ENCODE measurements at places on chromosomes 2 and 18.

DNA sequence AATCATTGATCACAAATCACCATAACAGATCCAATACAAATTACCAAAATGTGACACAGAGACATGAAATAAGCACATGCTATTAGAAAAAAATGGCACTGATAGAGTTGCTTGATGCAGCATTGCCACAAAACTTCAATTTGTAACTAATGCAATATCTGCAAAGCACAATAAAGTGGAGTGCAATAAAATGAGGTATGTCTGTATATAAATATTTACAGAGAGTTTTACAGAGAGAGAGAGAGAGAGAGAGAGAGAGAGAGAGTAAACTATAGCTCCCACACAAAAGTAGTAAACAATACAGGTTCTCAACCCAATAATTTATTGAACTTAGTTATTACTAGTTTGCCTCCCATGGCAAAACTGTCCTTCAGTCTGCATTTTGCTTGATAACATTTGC, 1807.0 kb downstream of the SUCLG1 start:
- no peak for DNase-seq

DNA sequence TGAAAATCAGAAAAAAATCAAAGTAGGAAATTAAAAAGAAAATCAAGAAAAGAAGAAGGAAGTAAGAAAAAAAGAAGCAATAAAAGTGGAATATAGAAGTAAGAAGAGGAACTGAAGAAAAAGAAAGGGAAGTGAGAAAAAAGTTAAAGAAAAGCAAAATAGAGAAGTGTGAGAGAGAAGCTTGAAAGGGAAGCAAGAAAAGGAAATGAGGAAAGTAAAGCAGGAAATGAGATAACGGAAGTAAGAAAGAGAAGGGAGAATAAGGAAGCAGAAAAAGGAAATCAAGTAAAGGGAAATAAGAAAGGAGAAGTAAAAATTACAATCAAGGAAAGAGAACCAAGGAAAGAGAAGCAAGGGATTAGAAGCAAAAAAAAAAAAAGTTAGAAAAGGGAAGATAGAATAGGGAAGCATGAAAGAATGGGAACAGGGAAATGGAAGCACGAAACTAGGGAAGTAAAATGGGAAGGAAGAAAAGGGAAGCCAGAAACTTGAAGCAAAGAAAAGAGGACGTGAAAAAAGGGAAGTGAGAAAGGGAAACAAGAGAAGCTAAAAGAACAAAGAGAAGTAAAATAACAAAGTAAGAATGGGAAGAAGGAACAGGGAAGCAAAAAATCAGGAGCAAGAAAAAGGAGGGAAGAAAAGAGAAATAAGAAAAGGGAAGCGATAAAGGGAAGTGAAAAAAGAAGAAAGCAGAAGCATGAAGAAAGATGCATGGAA, 243.3 kb upstream of the NCKAP5 start:
- no peak for DNase-seq

DNA sequence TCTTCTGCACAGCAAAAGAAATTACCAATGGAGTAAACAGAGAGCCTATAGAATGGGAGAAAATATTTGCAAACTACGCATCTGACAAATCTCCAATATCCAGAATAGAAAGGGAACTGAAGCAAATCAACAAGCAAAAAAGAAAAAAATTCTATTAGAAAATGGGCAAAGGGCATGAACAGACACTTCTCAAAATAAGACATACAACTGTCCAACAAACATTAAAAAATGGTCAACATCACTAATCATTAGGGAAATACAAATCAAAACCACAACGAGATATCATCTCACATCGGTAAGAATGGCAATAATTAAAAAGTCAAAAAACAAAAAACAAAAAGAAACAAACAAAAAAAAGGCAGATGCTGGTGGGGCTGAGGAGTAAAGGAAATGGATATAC, 356.4 kb downstream of the ADCYAP1 start:
- no peak for DNase-seq

GRCh38 chr18:52287151-52287550, 52.8 kb upstream of the DCC start:
- DNase-seq: no peak

GRCh38 chr18:34131006-34131405, 93.7 kb downstream of the NOL4 start:
- no peak for DNase-seq

- DNase-seq: no peak
Observed at GRCh38 chr2:29462293-29462692, 347.1 kb downstream of the CLIP4 start.

DNA sequence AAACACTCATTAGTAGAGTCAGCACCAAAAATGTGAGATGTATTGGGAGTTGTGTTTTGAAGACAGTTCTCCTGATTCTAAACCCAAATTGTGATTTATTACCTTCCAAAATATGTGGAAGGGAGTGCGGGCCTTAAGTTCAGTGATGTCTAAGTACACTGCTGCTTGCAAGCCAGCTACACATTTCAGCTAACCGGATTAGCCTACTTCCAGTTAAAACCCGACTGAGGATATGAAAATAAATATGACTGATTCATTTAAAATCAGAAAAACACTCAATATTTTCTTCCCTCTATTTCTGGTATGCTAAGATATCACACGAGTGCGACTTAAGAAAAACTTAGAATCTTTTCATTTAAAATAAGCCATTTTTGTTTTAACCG, 907 bp downstream of the FHL2 start:
- DNase-seq: no peak

GRCh38 chr2:109726379-109727270, 67.5 kb upstream of the RGPD5 start:
- DNase-seq: no peak

GRCh38 chr18:8229787-8230186, 379.4 kb upstream of the RAB12 start:
- DNase-seq: no peak

DNA sequence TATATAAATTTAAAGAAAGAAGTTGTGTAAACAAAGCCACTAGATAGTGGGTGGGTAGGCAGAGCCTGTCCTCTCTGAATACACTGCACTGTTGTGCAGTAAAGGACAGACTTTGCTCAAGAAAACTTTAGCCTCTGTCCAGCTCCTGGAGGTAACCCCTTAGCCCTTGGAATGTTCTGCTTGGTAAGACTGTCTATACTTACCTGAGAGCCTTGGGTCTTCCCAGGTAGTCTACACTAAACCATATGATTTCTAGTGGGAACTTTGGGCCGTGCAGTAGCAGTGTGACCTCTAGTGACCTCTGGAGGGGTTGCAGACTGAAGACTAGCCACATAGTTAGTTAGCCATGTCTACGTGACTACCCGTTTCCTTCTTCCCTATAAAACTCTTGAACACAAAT, 678.3 kb upstream of the NRXN1 start:
- DNase-seq: no peak

GRCh38 chr18:79662034-79662433, 17.6 kb upstream of the CTDP1 start:
- no peak for DNase-seq

DNA sequence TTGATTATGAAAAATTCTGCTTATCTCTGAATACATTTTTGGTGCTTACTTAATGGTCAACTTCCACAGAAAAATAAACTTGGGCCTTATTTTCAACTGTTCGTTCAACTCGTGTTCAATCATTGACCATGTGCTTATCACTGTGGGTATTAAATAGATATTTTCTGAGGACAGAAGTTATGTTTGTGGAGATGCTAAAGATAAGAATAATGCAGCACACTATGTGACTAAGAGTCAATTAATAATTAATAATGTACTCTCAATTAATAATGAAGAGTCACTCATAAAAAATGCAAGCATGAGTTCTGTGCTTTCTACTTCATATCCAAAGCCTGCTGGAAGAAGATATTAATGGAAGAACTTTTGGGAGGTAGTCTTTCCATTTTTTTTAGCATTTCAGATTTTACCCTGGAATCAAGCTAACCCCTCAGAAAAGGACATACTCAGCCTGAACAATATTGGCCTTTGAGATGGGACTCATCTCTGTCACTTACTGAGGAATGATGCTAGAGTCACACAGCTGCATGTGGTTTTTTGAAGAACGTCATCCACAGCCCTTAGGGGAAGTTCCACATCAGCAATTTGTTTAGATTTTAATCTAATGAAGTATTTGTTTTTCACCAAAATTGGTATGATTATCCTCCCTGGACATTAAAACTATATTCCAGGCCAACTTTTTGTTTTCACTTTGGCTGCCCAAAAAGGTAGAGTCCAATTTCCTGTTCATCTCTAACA, 191.9 kb upstream of the CRIM1 start:
- no peak for DNase-seq

DNA sequence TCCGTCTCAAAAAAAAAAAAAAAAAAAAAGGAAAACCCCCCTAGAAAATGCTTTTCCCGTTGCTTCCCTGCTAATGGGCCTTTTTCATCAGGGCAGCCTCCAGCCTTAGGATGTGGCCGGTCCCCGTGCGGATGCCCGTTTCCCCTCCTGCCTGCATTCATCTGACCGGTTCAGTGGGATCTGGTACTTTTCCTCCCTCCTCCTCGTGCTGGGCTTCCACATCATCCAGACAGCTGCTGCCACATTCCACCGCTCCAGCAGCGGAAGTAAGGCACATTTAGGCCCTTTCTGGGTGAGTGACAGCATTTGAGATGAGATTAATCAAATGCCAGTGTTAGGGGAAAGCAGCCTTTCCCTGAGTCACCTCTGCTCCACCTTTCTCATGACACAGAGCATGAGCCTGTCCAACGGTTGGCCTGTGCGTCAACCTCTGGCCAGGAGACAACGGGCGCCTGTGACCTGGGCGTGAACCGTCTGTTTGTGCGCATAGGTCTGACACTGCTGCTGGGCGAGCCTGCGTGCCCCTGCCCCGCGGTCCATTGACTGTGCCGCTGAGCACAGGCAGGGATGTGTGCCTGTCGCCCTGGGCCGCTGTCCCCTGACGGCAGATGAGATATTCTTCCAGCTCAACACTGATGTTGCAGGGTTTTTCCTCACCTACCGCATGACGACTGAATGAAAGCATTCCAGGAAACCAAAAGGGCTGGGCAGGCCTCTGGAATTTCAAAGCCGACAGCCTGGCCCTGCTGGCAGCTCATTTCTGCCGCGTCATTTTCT, 174.0 kb downstream of the TGIF1 start:
- DNase-seq: no peak

DNA sequence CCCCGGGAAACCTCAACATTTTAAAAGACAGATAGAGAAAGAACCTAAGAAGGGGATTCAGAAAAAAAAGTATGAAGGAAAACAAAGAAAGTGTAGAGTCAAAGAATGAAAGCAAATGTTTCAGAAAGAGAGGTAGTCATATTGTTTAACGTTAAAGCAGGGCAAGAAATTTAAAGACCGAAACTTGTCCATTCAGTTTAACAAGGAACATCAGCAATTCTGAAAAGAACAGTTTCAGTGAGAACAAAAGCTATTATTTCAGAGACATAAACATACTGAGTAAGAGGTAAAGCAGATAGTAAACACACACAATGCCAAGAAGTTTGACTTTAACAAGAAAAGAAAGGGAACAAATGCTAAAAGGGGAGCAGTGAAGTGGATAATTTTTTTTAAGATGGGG, 41.1 kb downstream of the MBD2 start:
- no peak for DNase-seq

- no peak for DNase-seq
Observed at GRCh38 chr2:108271691-108272253, 16.9 kb upstream of the SULT1C2 start.
